ENCODE measurements at places on chromosomes 5 and 9.

GRCh38 chr9:126222835-126223431 is 103.7 kb upstream of the MVB12B start:
- DNase-seq, result no peak

DNA sequence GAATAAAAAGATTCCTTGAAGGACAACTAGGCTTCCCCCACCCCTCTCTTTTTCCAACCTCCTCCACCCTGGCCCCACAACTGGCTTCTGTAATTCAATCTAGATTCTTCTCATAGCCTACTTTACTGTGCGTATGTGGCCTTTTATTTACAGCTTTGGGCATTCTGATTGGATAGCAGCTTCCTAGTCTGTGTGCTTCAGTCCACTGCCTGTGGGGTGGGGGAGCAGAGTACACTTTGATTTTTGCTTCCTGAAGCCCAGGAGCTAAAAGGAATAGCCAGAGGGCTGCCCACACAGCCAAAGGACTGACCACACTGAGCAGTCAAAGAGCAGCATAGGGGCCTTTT is 30.4 kb downstream of the RUSC2 start:
- DNase-seq, result peak; percentile 60

DNA sequence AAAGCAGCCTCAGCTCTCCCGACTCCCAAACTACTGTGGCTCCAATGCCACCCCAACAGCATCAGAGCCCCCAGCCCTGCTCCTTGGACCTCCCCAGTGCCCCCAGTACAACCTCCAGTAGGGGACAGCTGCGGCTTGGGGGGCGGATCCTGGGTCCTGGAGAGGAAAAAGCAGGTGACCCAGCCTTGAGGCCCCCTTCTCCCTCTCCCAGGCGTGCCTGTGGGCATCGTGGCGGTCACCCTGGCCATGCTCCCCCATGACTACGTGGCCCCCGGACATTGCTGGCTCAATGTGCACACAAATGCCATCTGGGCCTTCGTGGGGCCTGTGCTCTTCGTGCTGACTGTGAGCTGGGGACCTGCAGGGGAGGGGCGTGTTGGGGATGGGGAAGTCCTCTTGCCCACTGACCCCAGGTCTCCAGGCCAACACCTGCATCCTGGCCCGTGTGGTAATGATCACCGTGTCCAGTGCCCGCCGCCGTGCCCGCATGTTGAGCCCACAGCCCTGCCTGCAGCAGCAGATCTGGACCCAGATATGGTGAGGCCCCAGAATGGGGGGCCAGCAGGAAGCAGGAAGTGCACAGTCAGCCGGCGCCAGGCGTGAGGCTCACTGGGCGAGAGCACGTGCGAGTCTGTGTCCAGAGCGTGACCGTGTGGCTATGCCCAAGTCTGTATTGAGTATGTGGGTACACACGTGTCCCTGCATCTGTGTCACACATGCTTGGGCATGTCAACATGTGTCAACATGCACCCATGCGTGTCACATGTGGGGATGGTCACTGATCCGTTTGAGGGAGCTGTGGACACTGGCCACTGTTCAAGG is 19.0 kb downstream of the ADGRD2 start:
- no peak for DNase-seq

GRCh38 chr5:139631520-139632165 is 16.5 kb upstream of the CXXC5 start:
- DNase-seq, result no peak

- no peak for DNase-seq
Measured at GRCh38 chr9:135369412-135369990, 110.1 kb upstream of the PPP1R26 start.

GRCh38 chr9:109190151-109190550 is 23.1 kb upstream of the FRRS1L start:
- peak; percentile 41 for DNase-seq

DNA sequence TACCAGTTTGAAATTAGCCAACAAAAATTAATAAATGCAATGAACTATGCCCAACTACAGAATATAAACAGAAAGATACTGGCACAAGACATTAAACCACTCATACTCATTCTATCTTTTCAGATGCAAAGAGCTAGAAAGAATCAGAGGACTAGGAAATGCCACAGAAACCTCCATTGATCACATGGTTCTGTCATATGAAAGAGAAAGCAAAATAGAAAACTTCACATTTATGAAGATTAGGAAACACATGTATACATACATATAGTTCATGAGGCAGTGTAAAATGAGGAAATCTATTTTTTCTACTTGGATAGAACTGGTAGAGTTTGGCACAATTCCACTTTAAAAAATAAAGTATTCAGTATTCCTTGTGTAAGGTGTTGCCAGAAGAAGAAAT is 275.1 kb upstream of the PTGER4 start:
- DNase-seq, result peak; percentile 28

GRCh38 chr5:107739661-107740060 is 68.9 kb upstream of the EFNA5 start:
- DNase-seq, result peak; percentile 7

GRCh38 chr9:89776795-89777525 is 172.1 kb downstream of the GADD45G start:
- DNase-seq, result no peak

DNA sequence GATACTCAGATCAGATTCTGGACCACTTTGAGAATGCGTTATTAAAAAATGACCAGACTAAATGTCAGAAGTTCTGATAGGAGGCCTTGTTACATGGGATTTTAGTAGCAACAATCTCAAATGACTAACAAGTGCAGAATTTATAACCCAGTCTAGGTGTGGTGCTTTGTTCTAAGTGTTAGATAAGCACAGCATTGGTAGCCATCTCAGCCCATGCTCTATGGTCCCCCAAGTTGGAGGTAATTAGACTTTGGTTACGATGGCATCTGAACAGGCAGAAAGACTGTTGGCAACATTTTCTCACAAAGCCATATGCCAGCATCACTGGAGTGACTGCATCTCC is 140.4 kb upstream of the RPS23 start:
- no peak for DNase-seq

- DNase-seq, result no peak
Measured at GRCh38 chr9:38073882-38074281, 4.9 kb upstream of the SHB start.

DNA sequence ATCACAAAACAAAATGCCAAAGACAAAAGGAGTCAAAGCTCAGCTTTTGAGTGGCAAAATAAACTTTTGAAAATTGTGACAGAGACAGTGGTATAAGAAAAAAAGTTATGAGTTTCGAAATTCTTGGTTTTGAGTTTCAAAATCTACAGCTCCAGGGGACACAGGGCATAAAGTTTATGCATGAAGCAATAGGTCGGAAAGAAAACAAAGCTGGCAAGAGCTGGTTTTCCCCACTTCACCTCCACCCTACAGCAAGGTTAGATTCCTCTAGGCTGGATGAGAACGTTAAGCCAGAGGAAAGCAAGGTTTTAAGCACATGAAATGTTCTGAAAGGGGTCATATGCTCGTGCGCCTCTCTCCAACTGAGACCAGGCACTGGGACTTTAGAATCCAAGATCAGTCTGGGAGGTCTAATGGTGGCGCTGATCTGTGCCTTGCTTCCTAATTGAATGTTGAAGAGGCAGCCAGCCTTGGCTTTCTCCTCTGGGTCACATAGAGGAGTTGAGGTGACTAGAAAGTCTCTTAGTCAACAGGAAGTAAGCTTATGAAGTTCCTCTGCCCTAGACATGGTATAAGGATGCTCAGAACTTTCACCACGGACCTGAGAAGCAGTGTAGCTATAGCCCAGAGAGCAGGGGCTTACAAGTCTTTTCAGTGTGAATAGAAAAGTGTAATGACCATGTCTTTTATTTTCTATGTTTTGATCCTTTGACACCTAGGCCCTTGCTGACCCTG is 167.7 kb upstream of the DMAC1 start:
- no peak for DNase-seq

GRCh38 chr5:1106385-1107166 is 5.3 kb downstream of the SLC12A7 start:
- DNase-seq, result no peak

GRCh38 chr9:82489201-82489821 is 500.7 kb downstream of the SPATA31D1 start:
- no peak for DNase-seq

DNA sequence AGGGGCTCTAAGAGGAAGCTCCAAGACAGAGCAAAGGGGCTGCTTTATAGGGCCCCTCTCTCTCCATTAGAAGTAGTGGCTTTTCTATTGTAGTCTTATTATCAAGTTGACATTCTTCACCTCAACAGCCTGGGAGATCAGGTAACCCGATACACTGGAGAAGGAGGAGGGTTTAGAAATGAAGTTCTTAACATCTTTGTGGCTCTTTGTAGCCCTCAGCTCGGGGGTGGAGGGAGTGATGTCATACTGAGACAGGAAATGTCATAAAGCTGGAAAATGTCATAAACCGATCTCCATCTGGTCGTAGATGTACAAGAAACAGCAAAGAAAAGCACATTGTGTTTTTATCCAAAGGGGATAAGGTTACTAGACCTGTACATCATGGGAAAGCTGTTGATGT is 17.9 kb downstream of the PDZD2 start:
- DNase-seq, result no peak

- peak; percentile 69 for DNase-seq
Measured at GRCh38 chr5:81097713-81098112, 135.4 kb upstream of the CKMT2 start.

- DNase-seq, result peak; percentile 0
Measured at GRCh38 chr9:29129763-29130162, 1556.5 kb upstream of the C9orf72 start.
